ENCODE measurements at places on chromosomes 11 and 22. TPM values are rescaled to one million over a fixed set of nuclear protein-coding genes. Genes with fewer than 3 reads are reported as not detected.
A peak's percentile ranks its signal among the peaks of the same experiment; 100 is the strongest.

DNA sequence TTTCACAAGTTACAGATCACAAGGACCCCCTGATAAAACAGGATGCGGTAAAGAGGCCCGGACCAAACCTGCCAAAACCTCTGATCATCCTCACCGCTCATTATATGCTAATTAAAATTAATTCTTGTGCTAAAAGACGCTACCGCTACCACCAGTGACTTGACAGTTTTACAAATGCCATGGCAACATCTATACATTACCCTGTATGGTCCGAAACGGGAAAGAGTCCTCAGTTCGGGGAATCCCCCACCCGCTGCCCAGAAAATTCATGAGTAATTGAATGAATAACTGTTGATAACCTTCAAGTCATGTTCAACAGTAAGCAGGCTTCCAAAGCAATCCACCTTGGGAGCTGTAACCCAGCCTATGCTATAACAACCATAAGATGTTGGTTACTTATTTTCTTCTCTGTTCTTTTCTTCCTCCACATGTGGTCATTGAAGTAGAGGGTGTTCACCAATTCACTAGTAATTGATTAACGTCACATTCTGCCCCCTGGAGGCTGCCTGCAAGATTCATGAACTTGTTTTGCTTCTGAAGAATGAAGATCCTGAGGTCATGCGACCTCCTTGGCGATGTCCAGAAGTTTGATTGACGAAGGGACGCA lies 20.6 kb downstream of the APOBEC3H start:
- peak overlapping the region; percentile 39 for H3K27ac ChIP-seq
- H3K27me3 ChIP-seq = no peaks in the 10 kb centered on the region
- no peak overlapping the region for H3K4me3 ChIP-seq
- DNase-seq = peak; percentile 77
- peaks cover 22% of the 10 kb centered on the region for H3K4me1 ChIP-seq
- no peaks in the 10 kb centered on the region for H3K36me3 ChIP-seq

DNA sequence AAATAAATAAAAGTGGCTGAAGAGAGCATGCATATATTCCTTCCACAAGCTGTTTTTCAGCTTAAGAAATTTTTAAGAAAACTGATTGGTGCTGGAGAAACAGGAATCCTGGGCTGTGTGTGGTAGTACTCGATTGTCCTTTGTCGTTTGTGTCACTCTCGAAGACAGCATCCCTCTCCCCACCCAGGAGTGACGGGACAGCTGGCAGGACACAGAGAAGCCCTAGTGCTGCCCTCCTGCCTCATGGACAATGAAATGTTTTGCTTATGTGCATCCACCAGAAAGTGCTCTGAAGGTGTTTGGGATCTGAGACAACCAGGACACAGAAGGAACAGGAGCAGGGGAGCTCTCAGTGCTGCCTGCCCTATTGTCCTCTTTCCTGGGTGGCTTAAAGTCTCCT lies 12.8 kb downstream of the PLAAT4 start:
- no peaks in the 10 kb centered on the region for H3K4me1 ChIP-seq
- DNase-seq = no peak
- no peaks in the 10 kb centered on the region for H3K27me3 ChIP-seq
- no peak overlapping the region for H3K27ac ChIP-seq

GRCh38 chr11:37177721-37178120 lies 579.7 kb upstream of the RAG2 start:
- H3K27me3 ChIP-seq = no peaks in the 10 kb centered on the region
- no peak for DNase-seq
- no peak overlapping the region for H3K27ac ChIP-seq
- 0 out of 2 replicates have a peak, but pooled peaks cover 3% of the 10 kb centered on the region for H3K4me1 ChIP-seq
- no peak overlapping the region for H3K4me3 ChIP-seq

DNA sequence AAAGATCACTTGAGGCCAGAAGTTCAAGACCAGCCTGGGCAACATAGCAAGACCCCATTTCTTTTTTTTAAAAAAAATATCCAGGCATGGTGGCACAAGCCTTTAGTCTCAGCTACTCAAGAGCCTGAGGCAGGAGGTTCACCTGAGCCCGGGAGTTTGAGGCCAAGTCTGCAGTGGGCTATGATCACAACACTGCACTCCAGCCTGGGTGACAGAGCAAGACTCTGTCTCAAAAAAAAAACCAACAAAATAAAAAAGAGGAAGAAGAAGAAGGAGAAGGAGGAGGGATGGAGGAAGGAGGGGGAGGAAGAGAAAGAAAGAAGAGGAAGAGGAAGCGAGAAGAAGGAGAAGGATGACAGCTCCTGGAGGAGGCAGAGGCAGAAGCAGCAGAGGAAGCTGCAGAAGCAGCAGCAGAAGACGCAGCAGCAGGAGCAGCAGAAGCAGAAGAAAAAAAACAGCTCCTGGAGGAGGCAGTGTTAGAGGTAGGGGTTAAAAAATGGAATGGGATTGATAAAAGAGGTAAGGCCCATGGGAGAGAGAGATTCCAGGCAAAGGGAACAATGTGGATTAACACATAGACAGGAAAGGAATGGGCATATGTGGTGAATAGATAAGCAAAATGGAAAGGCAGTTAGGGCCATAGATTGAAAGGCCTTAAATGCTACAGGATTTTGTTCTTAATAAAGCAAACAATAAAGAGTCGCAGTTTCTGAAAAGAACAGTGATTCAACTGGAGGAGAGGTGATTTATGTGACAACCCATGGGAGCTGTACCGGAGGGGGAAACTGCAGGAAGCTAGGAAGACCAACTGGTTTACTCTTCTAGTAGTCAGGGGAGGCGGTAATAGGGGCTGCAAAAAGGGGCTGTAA lies 10.9 kb downstream of the PRCP start:
- H3K27me3 ChIP-seq = no peaks in the 10 kb centered on the region
- no peaks in the 10 kb centered on the region for H3K36me3 ChIP-seq
- no peak for DNase-seq
- H3K4me3 ChIP-seq = no peak overlapping the region
- no peak overlapping the region for H3K27ac ChIP-seq
- peaks cover 8% of the 10 kb centered on the region for H3K4me1 ChIP-seq

The HBE1 gene
- not detected for total RNA-seq

DNA sequence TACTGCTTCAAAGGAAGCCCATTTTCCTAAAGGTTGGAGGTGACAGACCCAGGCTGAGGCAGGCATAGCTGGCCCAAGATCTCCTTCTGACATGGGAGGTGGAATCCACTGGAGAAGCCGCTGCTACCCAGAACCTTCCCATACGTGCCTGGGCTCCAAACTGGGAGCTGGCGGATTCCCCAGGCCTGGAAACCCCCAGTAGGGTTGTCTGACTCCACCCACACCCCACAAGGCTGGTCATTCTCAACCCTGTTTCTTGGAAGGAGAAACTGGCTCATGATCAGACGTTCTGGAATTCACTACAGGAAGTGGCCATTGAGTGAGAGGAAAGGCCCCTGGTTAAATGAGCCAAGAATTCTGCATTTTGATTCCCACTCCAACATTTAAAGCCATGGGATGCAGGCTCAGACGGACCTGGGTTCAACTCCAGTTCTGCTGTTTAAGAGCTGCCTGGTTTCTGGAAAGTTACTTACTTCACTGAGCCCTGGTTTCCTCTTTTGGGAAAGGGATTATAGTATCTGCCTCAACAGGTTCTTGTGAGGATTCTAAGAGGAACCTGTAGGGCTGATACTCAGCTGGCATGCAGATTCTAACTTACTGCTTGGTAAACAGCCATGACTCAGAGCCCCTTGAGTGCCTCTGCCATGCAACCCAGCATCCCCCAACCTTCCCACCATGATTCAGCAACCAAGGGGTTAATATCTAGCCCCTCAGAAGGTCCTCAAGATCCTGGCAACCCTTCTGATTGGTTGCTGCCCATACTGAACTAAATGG lies 19.4 kb upstream of the TSKU start:
- H3K4me1 ChIP-seq = peaks cover 6% of the 10 kb centered on the region
- no peak overlapping the region for H3K4me3 ChIP-seq
- no peak overlapping the region for H3K27ac ChIP-seq
- H3K27me3 ChIP-seq = no peaks in the 10 kb centered on the region
- DNase-seq = peak; percentile 24

DNA sequence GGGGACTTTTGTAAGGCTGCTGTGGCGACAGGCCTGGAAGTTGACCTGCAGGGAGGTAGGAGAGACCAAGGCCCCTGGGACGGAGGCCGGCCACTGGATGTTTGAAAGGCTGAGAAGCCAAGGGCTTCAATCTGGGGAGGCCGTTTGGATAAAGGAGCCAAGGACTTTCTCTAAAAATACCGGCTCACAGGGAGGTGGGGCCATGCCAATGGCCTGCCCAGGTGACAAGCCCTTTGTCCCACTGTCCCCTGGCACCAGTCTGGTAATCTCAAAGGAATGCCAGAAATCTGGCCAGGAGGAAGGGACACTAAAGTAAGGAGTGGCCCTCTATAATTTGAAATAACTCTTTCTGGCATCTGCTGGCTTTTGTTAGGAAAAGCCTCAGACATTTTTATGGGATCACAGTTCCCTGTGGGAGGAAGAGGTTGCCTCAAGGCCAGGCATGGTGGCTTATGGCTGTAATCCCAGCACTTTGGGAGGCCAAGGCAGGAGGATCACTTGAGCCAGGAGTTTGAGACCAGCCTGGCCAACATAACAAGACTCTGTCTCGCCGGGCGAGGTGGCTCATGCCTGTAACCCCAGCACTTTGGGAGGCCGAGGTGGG lies 1.9 kb upstream of the CHKA start:
- H3K36me3 ChIP-seq = no peaks in the 10 kb centered on the region
- DNase-seq = peak; percentile 77
- H3K27me3 ChIP-seq = no peaks in the 10 kb centered on the region
- H3K27ac ChIP-seq = peak overlapping the region; percentile 96

DNA sequence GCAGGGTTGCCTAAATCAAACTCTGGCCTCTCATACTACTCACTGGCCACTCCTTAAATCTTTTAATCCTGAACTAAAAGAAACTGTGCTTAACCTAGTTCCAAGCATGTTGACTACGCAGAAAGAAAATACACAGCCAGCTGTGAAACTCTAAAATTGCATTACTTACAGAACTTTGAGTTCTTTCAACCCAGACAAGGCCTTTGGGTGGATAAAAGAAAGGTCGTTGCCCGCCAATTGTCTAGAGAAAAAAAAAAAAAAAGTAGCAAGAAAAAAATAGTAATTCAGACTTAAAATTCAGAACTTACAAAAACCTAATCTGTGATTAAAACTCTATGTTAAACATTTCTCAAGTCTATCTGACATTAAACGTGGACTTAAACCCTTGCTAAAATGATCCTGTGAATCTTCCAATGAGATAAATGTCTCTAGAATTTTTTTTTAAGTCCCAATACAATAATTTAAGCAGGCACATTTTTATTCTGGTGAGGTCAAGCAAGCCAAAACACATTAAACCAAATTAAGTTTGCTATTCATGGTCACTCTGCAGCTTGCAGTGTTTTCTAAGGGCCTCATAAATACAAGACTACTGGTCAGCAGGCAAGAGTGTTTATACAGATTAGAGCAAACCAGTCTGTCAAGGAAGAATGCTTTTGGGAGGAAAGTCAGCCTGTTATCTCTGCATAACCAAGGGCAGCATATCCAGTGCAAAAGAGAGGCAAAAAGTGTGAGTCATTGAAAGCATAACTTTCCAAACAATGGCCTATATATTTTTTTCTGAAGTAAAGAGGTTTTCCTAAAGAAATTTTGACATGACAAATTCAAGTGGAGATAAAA lies 29.5 kb upstream of the CCDC34 start:
- DNase-seq = peak; percentile 51
- H3K4me3 ChIP-seq = no peak overlapping the region
- no peaks in the 10 kb centered on the region for H3K36me3 ChIP-seq
- H3K27me3 ChIP-seq = no peaks in the 10 kb centered on the region

The CEND1 gene
- total RNA-seq = not detected

DNA sequence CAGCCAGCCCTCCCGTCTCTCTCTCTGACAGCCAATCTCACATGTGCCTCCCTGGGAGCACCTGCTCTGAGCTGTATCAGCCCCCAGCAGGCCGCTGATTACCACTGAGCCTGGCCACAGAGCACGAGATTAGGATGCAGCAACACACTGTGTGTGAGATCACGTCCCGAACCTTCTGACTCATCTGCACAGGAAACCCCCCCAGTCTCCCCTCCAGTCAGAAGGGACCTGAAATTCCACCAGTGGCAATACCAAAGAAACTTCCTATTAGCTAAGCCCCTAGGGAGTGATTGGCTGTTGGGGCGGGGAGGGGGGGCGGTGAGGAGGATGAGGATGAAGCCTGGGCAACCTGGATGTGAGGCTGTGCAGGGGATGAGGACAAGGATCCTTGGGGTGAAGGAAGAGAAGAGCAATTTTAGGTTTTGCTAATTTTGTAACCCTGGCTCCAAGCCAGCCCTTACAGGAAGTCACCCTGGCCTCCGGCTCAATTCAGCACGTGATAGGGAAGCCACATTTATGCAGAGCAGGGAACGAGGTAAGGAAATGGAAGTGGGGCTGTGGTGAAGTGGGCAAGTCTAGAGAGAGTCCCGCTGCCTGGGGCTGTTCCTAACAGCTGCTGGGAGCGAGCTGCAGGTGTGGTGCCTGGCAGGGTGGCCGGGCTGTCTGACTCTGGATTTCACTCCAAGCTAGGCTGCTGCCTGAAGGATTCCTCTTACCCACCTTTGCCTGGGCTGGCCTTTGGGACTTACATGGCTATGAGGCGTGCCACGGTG lies 1.9 kb downstream of the SLC43A3 start:
- no peaks in the 10 kb centered on the region for H3K36me3 ChIP-seq
- no peak overlapping the region for H3K27ac ChIP-seq
- H3K4me1 ChIP-seq = no peaks in the 10 kb centered on the region

GRCh38 chr22:39785232-39785631 lies 108.3 kb downstream of the ENTHD1 start:
- H3K4me1 ChIP-seq = no peaks in the 10 kb centered on the region
- H3K27ac ChIP-seq = no peak overlapping the region
- DNase-seq = no peak
- H3K27me3 ChIP-seq = no peaks in the 10 kb centered on the region
- H3K4me3 ChIP-seq = no peak overlapping the region

DNA sequence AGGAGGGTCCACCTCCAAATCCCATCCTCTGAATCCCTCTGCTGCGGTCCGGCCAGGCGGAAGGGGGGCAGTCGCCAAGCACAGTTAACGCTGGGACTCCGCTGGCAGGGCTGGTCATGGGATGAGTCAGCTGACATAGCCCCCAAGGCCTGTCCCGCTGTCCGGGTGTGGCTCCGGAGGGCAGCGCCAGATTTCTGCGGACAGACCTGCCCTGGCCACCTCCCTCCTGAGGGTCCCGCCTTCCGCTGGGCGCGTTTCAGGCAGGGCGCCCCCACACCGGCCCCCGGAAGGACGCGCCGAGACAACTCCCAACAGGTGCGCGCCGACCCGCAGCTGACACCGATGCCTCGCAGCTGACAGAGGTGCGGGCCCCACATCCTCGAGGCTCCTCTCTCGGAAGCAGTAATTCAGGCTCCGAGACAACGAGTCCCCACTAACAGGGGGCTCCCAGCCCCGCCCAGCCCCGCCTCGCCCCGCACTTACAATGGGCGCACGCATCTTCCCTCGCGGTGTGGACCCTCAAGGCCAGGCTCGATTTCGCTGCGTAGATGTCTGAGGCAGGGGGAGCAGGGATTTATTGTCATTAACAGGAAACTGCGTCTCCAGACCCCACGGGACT lies 607 bp downstream of the PLAAT3 start:
- H3K4me1 ChIP-seq = peaks cover 29% of the 10 kb centered on the region
- no peaks in the 10 kb centered on the region for H3K27me3 ChIP-seq
- no peaks in the 10 kb centered on the region for H3K36me3 ChIP-seq
- H3K27ac ChIP-seq = peak overlapping the region; percentile 53

The OR2D2 gene
- total RNA-seq = not detected
